ENCODE measurements at places on chromosomes 11 and 22. TPM values are rescaled to one million over a fixed set of nuclear protein-coding genes. Genes with fewer than 3 reads are reported as not detected.

Gene CNTN5
- 1.1 TPM for total RNA-seq

Gene FAM227A
- 1.1 TPM for total RNA-seq

Gene GRAP2
- total RNA-seq, result not detected

Gene MRPL23
- total RNA-seq, result 55.7 TPM

Gene OLFML1
- total RNA-seq, result 3.4 TPM

Gene SCGB1A1
- total RNA-seq, result not detected

Gene MPPED2
- 0.20 TPM for total RNA-seq

Gene TRIM21
- 14.5 TPM for total RNA-seq

Gene DLG2
- 1.6 TPM for total RNA-seq

Gene CCDC15
- total RNA-seq, result 1.3 TPM

Gene FGF19
- total RNA-seq, result not detected

Gene ACRV1
- not detected for total RNA-seq

Gene MMP27
- not detected for total RNA-seq

Gene GSTT2
- not detected for total RNA-seq

Measured in smooth muscle cell of the pulmonary artery (primary cell).